Right atrium auricular region (tissue), 2 donors: ENCODE measurements at places on chromosomes 6 and 20.

- DNase-seq: no peak
Observed at GRCh38 chr20:38658879-38659596, 57.4 kb downstream of the ARHGAP40 start.

GRCh38 chr6:168636147-168637004 lies 195.4 kb downstream of the SMOC2 start:
- no peak for DNase-seq

- DNase-seq: no peak
Observed at GRCh38 chr20:42609618-42610017, 580.1 kb downstream of the PTPRT start.

- no peak for DNase-seq
Observed at GRCh38 chr6:187210-187861, 105.0 kb upstream of the DUSP22 start.

- DNase-seq: no peak
Observed at GRCh38 chr20:3275064-3275935, 36.3 kb upstream of the SLC4A11 start.

DNA sequence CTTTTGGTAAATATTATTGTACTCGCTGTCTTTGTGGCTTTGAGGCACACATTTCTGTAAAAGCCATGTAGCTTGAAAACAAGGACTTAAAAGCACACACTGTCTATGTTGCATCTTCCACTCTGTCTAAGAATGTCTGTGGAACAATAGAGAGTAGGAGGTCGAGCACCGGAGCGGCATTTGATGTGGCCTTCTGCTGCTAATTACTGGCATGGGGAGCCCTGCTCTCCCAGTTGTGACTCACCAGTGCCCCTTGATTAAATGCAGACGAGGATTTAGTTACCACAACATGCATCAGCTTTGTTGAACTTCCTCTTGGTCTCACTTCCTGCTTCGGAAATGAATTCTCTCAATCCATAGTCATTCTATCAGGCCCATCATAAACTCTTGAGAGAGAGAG lies 680.7 kb upstream of the SLC35B3 start:
- DNase-seq: no peak
